ENCODE measurements at places on chromosomes 13 and 19. TPM values are rescaled to one million over a fixed set of nuclear protein-coding genes. Genes with fewer than 3 reads are reported as not detected.

DNA sequence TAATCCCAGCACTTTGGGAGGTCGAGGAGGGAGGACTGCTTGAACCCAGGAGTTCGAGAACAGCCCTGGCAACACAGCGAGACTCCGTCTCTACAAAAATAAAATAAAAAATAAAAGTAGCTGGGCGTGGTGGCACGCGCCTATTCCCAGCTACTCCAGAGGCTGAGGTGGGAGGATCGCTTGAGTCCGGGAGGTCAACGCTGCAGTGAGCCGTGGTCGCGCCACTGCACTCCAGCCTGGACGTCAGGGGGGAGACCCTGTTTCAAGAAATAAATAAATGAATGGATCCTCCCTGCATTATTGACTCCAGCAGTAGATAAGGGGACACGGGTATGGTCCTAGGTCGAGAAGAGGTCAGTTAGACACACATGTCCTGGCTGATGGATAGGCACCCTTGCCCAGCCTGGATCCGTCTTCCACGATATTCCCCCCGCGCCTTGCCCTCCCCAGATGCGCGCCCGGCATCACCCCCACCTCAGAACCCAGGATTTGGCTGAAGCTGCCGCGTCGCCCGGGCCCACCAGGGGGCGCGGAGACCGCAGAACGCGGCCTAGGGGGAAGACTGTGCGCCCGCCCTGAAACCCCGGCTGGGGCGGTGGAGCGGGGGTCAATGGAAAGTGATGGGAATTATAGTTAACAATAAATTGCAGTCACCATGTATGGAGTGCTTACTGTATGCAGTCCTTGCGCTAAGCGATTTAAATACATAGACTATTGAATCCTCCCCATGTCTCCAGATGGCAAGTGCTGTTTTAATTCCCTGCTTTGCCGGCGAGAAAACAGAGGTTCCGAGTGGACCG is 2.1 kb upstream of the HOOK2 start:
- H3K36me3 ChIP-seq: 0 out of 2 replicates have a peak, but pooled peaks cover 7% of the 10 kb centered on the region
- peaks cover 18% of the 10 kb centered on the region for H3K4me1 ChIP-seq
- 0 out of 2 replicates have a peak overlapping the region, but pooled peaks have one; percentile 52 for H3K27ac ChIP-seq
- peak overlapping the region; percentile 83 for H3K4me3 ChIP-seq

- H3K4me1 ChIP-seq: no peaks in the 10 kb centered on the region
- no peak for DNase-seq
- no peak overlapping the region for H3K4me3 ChIP-seq
- no peak overlapping the region for H3K27ac ChIP-seq
- H3K27me3 ChIP-seq: no peaks in the 10 kb centered on the region
These were observed 18.0 kb downstream of the TCF3 start for GRCh38 chr19:1634242-1634937.

DNA sequence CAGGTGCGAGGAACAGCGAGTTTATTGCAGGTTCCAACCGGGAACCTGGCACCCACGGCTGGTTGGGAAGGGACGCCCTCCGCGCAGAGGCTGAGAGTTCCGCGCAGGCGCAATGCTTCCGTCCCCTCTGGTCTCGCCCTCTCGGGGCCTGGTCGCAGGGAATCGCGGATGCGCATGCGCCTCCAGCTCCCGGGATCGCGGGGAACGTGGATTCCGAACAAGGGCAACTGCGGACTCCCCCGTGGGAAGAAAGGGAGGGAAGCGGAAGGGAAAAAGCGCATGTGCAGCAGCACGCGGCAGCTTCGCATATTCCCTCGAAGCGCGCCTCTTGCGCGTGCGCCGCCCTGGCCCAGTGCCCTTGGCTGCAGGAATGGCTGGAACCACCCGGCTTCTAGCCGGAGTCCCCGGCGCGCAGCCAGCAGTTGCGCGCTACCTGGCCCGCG is 1.1 kb downstream of the TSSK6 start:
- no peaks in the 10 kb centered on the region for H3K4me1 ChIP-seq
- H3K4me3 ChIP-seq: no peak overlapping the region
- H3K27me3 ChIP-seq: no peaks in the 10 kb centered on the region
- no peak for DNase-seq
- no peak overlapping the region for H3K27ac ChIP-seq

GRCh38 chr19:39701291-39701690 is 3.0 kb upstream of the LGALS14 start:
- no peak overlapping the region for H3K27ac ChIP-seq
- H3K4me3 ChIP-seq: no peak overlapping the region
- DNase-seq: no peak
- no peaks in the 10 kb centered on the region for H3K27me3 ChIP-seq
- no peaks in the 10 kb centered on the region for H3K36me3 ChIP-seq
- no peaks in the 10 kb centered on the region for H3K4me1 ChIP-seq

DNA sequence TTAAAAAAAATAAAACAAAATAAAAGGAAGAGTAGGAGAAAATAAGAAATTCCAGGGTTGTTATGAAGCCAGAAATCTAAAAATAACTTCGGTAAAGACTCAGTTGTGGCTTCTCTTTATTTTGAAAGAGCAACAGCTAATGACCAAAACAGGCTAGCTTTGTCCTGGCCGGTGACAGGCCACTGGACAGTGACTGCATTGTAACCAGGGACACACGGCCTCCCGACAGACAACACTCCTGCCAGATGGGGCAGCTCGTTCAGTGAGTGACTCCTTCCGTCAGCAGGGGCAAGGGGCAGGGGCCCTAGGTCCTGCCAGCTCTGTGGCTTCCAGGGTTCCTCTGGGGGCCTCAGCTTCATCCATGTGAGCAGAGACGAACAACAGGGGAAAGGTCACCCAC is 173.4 kb downstream of the KATNAL1 start:
- no peak overlapping the region for H3K27ac ChIP-seq
- no peaks in the 10 kb centered on the region for H3K4me1 ChIP-seq
- H3K27me3 ChIP-seq: no peaks in the 10 kb centered on the region
- H3K36me3 ChIP-seq: no peaks in the 10 kb centered on the region
- H3K4me3 ChIP-seq: no peak overlapping the region
- no peak for DNase-seq

GRCh38 chr13:98396071-98396710 is 180.7 kb downstream of the STK24 start:
- no peaks in the 10 kb centered on the region for H3K27me3 ChIP-seq
- DNase-seq: no peak
- no peak overlapping the region for H3K27ac ChIP-seq
- H3K4me1 ChIP-seq: peaks cover 18% of the 10 kb centered on the region

GRCh38 chr19:42121656-42122069 is 10.6 kb downstream of the POU2F2 start:
- no peak overlapping the region for H3K27ac ChIP-seq
- H3K27me3 ChIP-seq: no peaks in the 10 kb centered on the region
- peaks cover 15% of the 10 kb centered on the region for H3K4me1 ChIP-seq
- no peaks in the 10 kb centered on the region for H3K36me3 ChIP-seq

DNAAF3 gene
- total RNA-seq: 5.6 TPM

- no peaks in the 10 kb centered on the region for H3K27me3 ChIP-seq
- H3K27ac ChIP-seq: no peak overlapping the region
- peak; percentile 18 for DNase-seq
- no peak overlapping the region for H3K4me3 ChIP-seq
These were observed 16.7 kb upstream of the ITM2B start for GRCh38 chr13:48216204-48216711.
